ENCODE measurements at places on chromosomes 3 and 15. TPM values are rescaled to one million over a fixed set of nuclear protein-coding genes. Genes with fewer than 3 reads are reported as not detected.
A peak's percentile ranks its signal among the peaks of the same experiment; 100 is the strongest.

C3orf20 gene
- 0.31 TPM for total RNA-seq

DNA sequence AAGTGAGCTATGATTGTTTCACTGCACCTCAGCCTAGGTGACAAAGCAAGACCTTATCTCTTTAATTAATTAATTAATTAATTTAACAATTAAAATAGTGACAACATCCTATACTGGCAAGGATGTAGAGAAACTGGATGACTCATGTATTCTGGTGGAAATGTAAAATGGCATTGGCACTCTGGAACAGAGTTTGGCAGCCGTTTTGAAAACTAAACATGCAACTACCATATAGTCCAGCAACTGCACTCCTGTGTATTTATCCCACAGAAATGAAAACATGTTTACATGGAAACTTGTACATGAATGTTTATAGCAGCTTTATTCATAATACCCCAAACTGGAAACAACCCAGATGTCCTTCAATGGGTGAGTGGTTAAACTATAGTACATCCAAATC, 56.6 kb downstream of the ANP32A start:
- no peak overlapping the region for H3K4me3 ChIP-seq
- no peaks in the 10 kb centered on the region for H3K27me3 ChIP-seq
- H3K4me1 ChIP-seq, result no peaks in the 10 kb centered on the region

FBXO40 gene
- not detected for total RNA-seq

- H3K4me1 ChIP-seq, result no peaks in the 10 kb centered on the region
- H3K4me3 ChIP-seq, result no peak overlapping the region
- H3K27ac ChIP-seq, result no peak overlapping the region
- DNase-seq, result no peak
- H3K36me3 ChIP-seq, result no peaks in the 10 kb centered on the region
Measured at GRCh38 chr15:42282344-42282743, 9.1 kb upstream of the TMEM87A start.

- no peak overlapping the region for H3K27ac ChIP-seq
- no peak for DNase-seq
- H3K27me3 ChIP-seq, result no peaks in the 10 kb centered on the region
- H3K36me3 ChIP-seq, result no peaks in the 10 kb centered on the region
- H3K4me3 ChIP-seq, result no peak overlapping the region
Measured at GRCh38 chr15:25930931-25931330, 67.8 kb upstream of the ATP10A start.

GPR149 gene
- not detected for total RNA-seq

DNA sequence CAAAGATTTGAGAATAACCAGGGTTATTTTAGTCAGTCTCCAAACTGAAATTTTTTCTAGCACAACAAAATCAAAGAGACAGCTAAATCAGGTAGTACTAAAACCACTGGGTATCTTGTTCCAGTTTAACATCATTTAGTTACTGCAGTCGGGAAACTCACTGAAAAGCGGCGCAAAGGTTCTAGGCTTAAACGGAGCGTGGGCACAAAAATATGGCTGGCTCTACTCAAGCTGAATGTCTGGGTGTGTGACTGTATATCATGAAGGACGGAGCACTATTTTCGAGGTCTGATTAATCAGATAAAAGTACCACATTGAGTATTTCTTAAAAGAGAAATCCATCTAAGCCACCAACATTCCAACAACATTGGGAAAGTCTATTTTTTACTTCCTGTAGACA, 152.1 kb downstream of the TBL1XR1 start:
- no peak overlapping the region for H3K4me3 ChIP-seq
- no peaks in the 10 kb centered on the region for H3K4me1 ChIP-seq
- no peaks in the 10 kb centered on the region for H3K27me3 ChIP-seq

WDR93 gene
- total RNA-seq, result not detected

DNA sequence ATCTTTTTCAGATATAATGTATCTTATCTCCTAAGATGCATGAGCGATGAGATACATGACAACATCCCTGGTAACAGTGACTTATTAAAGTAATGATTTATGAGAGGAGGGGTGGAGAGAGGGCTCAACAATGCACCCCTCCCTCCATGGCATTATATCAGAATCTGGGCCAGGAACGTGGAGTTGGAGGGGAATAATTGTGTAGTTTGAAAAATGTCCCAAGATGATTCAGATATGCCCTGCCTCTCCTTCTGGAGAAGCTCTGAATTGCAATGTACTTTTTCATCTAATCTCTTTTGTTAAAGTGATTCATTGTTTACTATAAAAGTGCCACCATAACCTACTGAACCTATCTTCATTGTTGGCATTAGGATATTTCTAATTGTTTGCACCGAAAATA, 86.5 kb downstream of the FRMD4B start:
- H3K27me3 ChIP-seq, result no peaks in the 10 kb centered on the region
- H3K4me1 ChIP-seq, result no peaks in the 10 kb centered on the region

DNA sequence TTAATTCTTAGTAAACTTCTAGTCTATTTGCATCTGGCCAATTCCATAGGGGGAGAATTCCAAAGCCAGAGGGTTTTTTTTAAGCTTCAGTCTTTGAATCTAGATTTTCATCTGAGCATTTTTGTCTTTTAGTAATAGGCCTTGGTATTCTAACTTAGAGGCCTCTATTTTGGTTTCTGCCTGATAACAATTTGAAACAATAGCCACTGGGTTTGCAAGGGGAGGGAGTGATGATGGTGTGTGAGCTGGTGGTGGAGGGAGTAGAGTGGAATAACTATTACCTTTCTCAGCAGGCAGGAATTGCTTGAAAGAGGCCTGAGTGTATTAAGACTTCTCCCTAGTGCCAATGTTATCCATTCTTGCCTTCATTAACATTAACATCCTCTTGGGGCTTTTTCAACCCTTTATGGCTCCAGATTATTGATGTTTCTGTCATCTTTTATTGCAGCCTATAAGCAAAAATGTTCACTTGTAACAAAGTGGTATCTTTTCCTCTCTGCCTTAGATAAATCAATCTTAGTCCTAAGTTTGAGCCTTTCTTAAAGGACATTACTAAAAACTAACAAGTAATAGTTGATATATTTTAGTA, 26.5 kb upstream of the TCF12 start:
- peaks cover 7% of the 10 kb centered on the region for H3K4me1 ChIP-seq
- no peak overlapping the region for H3K4me3 ChIP-seq
- H3K36me3 ChIP-seq, result no peaks in the 10 kb centered on the region
- H3K27me3 ChIP-seq, result no peaks in the 10 kb centered on the region
- H3K27ac ChIP-seq, result no peak overlapping the region

LIPH gene
- not detected for total RNA-seq

USP13 gene
- total RNA-seq, result 6.9 TPM

TOPBP1 gene
- 26.3 TPM for total RNA-seq

DNA sequence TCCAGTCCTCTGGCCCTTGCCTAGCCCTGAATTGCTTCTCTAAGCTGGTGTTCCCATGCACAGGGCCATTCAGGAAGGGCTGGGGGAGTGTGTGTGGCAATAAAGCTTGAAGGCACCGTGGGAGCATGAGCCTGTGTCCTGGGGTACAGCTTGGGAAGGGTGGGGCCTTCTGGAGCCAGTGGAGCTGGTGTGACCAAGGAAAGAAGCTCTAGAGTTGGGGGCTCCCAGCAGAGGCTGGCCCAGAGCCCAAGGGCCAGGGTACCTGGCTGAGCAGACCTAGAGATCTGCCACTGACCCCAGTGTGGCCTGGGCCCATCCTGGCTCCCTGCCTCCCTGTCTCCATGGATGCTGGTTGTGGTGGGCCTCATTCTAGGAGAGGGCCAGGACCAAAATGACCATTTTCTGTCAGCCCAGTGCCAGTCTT, 8.1 kb downstream of the ABTB1 start:
- H3K27me3 ChIP-seq, result no peaks in the 10 kb centered on the region
- no peaks in the 10 kb centered on the region for H3K4me1 ChIP-seq
- H3K27ac ChIP-seq, result peak overlapping the region; percentile 1
- H3K4me3 ChIP-seq, result no peak overlapping the region
